ENCODE measurements at places on chromosomes 1 and 21.

DNA sequence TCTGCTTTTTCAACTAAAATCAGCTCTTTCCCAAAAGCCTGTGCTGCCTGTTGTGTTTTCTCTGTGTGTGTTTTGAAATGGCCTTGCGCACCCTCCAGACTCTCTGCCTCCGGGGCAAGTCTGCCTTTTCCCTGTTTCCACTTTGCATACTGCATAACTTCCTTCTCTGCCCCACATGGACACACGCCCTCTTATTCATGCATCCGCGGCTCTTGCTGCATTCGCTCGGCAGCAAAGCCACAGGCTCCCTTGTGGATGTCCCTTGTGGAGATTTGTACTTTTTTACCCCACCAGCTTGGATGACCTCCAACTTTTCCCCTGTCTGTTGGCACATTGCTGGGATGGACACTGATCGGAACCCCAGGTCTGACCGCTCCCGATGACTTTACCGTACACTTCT, 147.6 kb downstream of the ADSS2 start:
- no peak for DNase-seq

DNA sequence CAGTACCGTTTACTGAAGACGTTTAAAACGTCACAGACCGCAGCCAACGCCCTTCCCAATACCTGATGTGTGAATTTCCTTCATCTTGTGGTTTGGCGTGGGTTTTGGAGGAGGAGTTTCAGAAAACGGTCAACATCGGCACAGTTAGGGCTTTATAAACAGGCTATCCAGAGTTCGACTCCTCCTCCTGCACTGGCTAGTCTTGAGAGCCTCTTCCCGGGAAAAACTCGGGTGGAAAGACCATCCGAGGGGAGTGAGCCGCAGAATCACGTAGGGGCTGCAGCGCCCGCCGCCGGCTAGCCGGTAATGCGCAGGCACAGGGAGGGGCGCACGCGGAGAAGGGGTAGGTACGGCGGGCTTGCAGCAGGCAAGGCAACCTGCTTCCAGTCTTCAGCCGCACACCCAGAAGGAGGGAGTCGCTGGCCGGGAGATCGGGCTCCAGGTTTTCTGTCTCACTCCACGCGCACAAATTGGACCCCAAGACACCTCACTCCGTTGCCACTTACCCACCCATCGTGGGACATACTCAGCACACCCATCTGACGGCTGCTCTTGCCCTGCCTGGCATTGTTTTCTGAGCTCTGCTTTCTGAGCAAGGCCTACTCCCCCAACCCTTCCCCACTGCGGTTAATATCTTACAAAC, 25.4 kb downstream of the SLC19A2 start:
- DNase-seq, result no peak

DNA sequence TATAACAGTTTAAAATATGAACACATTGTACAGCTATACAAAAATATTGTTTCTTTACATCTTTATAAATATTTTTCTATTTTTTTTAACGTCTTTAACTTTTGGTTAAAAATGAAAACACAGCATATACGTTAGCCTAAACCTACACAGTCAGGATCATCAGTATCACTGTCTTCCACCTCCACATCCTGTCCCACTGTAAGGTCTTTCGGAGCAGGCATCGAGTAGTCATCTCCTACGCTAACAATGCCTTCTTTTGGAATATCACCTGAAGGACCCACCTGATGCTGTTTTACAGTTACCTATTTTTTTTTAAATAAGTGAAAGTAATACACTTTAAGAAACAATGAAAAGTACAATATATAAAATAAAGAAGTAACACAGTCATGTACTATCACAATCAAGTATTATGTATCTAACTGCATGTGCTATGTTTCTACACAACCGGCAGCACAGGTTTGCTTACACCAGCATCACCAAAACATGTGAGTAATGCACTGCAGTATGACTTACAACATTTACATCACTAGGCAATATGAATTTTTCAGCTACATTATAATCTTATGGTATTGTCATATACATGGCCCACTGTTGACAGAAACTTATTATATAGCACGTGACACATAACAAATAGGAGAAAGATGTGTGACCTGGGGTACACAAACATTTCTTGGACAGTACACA, 254.4 kb downstream of the AKT3 start:
- no peak for DNase-seq

DNA sequence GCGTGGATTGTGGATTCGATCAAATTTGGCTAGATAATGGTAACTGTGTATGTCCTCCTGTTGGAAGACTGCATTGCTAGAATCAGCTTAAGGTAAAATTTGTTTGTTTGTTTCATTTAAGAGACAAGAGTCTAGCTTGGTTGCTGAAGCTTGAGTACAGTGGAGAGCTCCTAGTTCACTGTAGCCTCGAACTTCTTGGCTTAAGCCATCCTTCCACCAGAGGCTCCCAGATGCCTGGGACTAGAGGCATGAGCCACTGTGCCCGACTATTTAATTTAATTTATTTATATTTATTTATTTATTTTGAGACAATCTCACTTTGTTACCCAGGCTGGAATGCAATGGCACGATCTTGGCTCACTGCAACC, 1.5 kb downstream of the PHACTR4 start:
- DNase-seq, result no peak

- DNase-seq, result no peak
Observed at GRCh38 chr1:44316231-44316759, 38.8 kb downstream of the ERI3 start.

DNA sequence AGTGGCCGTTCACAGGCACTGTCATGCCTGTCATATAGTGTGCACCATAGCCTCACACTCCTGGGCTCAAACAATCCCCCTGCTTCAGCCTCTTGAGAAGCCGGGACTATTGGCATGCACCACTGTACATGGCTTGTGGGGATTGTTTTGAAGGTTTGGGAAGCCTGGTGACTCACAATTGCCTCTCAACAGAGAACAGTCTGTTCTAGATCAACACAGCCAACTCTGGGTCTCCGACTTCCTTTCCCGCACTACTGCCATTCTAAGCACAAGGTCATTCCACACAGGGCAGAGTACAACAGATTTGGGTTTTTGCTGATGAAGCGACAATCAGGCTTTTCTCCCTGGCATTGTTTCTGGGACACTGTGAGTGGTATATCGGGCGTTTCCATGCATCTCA, 15.5 kb upstream of the AHCTF1 start:
- no peak for DNase-seq

- DNase-seq, result no peak
Observed at GRCh38 chr1:84835169-84835568, 57.8 kb downstream of the LPAR3 start.

DNA sequence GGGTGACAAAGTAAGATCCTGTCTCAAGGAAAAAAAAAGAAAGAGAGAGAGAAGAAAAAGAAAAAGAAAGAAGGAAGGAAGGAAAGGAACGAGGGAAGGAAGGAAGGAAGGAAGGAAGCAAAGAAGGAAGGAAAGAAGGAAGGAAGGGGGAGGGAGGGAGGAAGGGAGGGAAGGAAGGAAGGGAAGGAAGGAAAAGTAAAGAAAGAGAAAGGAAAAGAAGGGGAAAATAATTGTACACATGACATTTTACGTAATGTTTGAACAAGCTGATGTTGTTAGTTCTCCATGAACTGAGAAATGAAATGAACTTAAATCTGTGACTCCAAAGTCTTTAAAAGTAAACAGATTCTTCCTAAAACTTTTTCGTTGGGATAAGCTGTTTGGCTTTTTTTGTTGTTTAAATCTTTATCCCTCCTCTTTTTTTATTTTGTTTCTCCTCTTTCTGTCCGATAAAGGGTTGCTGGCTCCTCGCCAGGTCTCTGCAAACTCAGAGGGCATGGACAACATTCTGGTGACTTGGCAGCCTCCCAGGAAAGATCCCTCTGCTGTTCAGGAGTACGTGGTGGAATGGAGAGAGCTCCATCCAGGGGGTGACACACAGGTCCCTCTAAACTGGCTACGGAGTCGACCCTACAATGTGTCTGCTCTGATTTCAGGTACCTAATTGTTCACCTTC, 59.8 kb downstream of the IL12RB2 start:
- DNase-seq, result no peak

DNA sequence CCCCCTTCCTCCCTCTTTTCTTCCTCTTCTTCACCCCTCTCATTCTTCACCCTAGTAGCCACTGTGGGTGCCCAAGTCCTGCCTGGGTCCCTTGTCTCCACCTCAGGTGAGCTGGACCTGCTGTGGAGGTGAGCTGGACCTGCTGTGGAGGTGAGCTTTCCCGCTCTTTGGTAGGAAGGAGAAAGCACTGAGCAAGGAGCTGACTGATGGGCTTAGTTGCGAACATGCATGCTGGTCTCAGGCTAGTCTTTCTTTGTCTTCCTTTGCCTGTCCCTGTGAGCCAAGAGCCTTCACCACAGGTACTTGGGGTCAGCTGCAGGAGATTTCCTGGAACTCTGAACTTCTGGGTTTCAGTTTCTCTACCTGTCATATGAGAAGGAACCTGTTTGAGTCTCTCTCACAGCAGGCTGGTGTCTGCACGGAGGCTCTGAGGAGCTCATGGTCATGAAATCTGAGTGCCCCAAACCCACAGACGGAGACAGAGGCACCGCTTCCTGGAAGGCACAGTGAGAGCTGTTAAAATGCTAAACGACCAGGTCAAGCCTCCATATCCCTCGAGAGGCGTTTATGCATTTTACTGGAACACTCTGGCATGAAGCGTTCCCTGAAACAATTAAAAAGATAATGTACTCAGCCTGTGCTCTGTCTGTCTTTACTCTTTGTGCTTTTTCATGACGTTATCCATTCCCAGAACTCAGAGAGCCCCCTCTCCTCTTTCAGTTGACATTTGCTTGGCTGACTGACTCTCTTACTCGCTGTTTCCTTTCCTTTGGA, 69.5 kb downstream of the RHOU start:
- DNase-seq, result no peak

- no peak for DNase-seq
Observed at GRCh38 chr1:3304246-3304645, 150.2 kb upstream of the ARHGEF16 start.

DNA sequence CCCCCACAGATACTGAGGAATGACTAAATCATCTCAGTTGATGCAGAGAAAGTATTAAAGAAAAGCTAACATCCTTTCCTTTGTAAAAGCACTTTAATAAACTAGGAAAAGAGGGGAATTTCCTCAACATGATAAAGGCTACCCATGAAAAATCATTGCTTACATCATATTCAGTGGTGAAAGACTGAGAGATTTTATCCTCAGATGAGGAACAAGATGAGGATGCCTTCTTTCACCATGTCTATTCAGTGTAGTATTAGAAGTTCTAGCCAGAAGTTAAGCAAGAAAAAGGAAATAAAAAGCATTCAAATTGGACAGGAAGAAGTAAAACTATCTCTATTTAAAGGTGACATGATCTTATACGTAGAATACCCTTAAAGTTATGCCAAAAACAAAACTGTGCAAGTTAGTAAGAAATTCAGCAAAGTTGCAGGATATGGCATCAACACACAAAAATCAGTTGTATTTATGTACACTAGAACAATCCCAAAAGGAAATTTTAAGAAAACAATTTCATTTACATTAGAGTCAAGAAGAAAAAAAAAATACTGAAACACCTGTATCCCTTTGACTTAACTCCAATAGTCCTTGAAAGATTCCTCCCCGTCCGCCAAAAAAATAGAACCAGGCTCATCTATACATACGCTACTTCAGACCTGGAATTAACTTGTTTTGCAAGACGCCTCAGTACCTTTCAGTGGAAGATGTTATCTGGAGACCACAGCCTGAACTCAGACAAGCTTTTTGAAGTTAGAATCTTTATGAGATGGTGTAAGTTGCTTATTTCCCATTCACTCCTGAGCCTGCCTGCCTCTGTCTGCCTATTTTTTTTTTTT, 17.5 kb downstream of the ZMYM4 start:
- DNase-seq, result no peak

DNA sequence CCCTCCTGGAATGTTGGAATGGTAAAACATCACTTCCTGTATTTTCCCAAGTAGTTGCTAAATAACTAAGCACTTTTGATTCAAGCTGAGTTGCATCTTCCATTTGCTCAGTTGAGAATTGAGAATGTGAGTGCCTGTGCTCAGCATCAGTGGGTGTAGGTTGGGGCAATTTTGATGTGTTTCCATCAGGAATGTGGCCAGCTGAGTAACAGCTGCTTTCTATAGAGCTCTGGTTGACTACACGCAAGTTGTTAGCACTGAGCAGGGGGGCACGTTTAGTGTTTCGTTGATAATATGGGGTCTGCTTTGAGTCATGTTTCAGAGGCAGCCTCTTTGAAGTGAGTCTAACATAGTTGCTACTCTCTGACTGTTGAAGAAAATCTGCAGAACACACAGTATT, 41.5 kb downstream of the LRRC53 start:
- no peak for DNase-seq

DNA sequence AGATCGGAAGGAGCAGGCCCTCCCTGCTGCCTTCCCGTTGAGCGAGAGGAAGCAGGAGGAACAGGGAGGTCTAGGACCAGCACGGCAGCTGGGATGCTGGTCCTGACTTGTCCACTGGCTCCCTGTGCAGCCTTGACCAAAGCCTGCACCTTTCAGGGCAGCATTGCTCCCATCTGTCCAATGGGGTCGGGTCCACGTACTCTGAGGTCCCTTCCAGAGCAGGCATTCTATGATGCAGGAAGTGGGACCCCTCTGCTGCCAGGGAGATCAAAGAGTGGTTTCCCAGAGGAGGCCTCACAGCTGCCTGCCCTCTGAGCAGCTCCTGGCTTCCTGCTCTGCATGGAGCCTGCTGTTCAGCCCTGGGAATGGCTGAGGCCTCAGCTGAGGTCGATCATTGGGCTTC, 21.7 kb upstream of the ZNF362 start:
- DNase-seq, result no peak

GRCh38 chr1:163063143-163063542, 6.0 kb upstream of the RGS4 start:
- DNase-seq, result no peak

GRCh38 chr1:206451134-206451686, 19.1 kb upstream of the IKBKE start:
- no peak for DNase-seq

DNA sequence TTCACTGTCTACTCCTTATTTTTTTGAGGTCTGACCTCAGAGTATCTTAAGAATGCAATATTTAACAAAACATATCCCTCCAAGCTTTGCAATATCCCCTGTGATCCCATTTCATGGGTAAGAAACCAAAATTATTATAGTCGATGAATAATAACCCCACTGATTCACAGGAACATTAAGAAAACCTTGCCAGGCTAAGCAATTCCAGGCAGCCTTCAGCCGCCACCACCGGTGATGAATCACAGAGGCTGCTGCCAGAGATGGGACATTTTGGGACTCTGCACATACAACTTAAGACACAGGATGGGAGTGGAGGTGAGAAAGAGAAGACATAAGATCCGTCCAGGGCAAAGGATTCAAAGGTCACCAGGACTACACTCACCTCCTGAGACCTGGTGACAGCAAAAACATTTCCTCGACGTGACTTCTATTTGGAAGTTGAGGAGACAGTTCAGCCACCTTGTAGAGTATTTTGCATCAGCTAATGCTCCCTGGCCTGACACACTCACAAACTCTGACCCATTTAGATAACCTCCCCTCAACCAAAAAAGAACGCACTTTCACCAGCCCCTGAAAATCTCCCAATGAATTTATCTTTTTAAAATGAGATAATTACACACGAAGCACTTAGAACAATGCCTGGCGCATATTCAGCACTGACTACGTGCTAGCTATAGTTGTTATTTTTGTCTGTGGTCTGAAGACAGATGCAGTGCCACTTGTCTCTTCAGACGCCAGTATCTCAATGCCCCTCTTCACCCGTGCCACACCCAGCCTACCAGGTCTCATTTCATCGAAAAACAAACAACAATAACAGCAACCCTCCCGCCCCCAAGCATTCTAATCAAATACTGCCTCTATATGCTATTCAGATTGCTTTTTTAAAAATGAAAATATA, 17.8 kb upstream of the OVAAL start:
- DNase-seq, result no peak

GRCh38 chr1:166960858-166961474, 14.4 kb downstream of the ILDR2 start:
- no peak for DNase-seq
